ENCODE measurements at places on chromosomes 5 and 9.

- no peak for DNase-seq
Measured at GRCh38 chr9:95910023-95910707, 34.7 kb downstream of the ERCC6L2 start.

- no peak for DNase-seq
Measured at GRCh38 chr5:73983644-73984043, 357.6 kb downstream of the ARHGEF28 start.

- peak; percentile 56 for DNase-seq
Measured at GRCh38 chr5:158560170-158560569, 539.5 kb downstream of the EBF1 start.

DNA sequence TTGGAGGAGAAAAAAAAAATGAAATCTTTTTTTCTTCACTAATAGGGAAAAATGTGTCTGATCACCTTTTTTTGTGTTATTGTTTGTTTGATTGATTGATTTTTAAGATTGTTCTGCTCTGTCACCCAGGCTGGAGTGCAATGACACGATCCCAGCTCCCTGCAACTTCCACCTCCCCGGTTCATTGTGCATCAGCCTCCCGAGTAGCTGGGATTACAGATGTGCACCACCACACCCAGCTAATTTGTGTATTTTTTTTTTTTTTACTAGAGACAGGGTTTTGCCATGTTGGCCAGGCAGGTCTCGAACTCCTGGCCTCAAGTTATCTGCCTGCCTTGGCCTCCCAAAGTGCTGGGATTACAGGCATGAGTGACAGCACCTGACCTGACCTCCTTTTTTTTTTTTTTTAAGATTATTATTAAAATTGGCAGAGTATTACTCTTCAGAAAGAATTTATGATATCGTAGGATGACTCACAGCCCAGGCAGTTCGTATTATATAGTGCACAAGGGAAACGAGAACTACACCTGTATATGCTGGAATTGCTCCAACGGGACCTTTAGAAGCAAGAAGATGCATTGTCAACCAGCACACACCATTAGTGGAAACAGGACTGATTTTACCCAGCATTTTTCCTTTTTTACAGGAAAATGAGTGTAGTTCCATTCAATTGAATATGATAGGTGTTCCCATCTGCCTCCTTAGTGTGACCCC lies 27.7 kb downstream of the FUBP3 start:
- DNase-seq: no peak

- no peak for DNase-seq
Measured at GRCh38 chr9:8723195-8723594, 923.6 kb upstream of the DMAC1 start.

DNA sequence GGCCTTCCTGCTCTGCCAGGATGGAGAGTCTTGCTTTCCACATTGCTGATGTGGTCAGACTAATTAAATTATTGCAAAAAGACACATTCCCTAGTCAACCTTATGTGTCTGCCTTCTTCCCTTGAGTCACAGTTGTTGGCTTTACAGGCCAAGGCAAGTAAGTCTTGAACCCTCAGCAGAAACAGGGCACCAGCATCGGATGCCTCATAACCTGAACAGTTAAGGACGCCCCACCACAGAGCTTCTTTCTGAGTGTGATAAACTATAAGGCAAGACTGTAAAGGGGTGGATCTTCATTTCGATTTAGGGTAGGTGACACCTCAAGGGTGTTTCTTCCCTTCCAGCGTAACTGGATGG lies 670 bp upstream of the KIF2A start:
- no peak for DNase-seq

DNA sequence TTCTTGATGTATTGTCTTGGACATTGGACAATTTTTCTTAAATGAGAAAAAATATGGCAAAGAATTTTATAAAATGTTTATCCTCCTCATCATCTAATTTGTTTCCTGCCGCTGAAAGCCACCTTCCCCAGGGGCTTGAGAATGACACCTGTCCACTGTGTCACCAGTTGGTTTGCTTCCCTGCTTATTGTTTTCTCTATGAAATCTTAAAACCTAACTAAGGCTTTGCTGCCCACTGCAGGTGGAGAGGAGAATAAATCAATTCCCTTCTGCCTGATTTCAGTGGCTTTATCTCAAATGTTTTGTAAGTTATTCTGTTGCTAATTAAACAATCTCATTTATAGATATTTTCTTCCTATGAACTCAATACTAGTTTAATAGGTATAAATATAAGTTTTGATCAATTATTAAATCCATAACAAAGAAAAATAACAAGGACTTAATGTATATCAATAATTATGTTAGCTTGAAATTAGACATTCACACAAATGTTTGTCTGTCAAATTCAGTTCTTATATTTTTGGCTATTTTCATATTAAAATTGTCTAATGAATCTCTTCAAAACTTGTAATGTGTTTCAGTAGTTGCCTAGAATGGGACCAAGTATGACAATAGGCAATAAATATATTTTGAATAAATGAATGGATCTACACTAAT lies 822.5 kb downstream of the PTPRD start:
- no peak for DNase-seq

GRCh38 chr5:132489051-132489770 lies 1.4 kb downstream of the IRF1 start:
- no peak for DNase-seq

DNA sequence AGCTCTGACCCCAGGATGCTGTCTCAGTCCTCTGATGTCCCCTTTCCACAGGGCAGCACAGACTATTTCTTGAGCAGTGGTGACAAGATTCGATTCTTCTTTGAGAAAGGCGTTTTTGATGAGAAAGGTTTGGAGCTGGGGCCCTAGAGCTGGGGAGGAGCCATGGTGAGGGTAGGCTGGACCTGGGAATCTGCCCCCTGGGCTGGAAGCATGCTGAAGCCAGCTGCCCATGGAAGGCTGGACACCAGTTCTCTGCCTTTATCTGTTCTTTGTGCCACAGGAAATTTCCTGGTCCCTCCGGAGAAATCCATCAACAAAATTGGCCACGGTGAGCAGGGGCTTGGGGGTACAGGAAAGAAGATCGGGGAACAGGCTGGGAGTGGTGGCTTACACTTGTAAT lies 12.9 kb downstream of the PHYHD1 start:
- no peak for DNase-seq

DNA sequence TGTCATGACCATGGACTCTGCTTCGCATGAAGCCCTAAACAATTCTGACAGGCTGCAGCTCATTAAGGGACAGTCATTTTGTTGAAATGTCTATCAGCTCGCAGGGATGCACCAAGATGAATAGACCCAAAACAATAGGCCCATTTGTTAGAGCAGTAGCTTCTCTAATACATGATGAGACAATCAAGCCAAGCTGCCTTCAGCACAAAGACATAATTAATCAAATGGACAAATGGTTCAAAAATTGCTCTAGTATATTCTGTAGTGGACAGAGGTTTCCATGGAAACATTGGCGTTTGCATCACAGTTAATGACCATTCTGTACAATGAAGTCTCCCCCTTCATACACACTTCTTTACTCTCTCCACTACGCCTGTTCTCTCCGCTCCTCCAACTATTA lies 274.6 kb downstream of the ANXA1 start:
- no peak for DNase-seq

GRCh38 chr5:94698197-94698596 lies 79.7 kb downstream of the SLF1 start:
- DNase-seq: no peak

DNA sequence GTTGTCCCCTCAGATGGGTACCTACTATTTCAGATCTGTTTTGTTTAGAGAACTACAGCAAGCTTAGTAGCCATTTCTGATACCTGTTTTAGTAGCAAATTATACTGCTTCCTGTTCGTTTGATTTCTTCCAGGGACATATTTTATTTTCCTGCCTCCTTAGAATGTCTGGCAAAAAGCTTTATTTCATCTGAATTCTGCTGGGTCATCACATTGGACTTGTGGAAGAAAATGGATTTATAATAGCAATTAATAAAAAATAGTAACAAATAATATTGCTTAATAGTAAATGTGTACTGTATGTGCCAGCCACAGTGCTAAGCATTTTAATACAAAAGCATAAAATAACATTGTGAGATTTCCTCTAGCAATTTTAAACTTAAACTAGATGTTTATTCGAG lies 79.4 kb downstream of the SH3GL2 start:
- DNase-seq: no peak

GRCh38 chr5:98349251-98349989 lies 424.0 kb upstream of the RGMB start:
- DNase-seq: no peak

DNA sequence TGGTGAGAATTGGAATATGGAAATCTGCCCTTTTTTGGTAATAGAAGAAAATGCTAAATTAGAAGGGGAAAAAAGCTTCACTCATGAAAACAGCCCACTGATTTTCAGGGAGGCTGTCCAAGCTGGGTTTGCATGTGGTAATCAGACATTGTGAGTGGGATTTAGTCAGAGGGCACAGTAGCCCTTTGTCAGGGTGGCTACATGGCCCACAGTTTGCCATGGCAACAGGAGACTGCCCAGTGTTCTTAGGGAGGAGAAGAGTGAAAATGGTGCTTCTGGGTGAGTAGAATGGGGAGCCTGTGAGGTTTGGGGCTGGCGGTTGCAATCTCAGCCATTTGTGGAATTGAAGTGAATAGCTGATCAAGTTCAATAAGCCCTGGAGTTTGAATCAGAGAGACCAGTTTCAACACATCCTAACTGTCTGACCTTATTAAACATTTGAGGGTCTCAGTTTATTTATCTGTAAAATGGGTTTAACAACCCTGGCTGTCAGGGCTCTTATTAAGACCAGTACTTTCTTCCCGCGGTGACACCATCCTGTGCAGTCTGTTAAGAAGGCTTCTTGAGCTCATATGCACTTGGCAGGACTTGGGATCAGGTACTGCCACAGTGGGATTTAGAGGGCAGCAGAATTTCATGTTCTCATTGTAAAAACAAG lies 107.6 kb upstream of the TNC start:
- no peak for DNase-seq

GRCh38 chr9:2624051-2624682 lies 2.6 kb downstream of the VLDLR start:
- no peak for DNase-seq

GRCh38 chr9:134069480-134070399 lies 1.9 kb upstream of the BRD3 start:
- DNase-seq: no peak

GRCh38 chr9:99031319-99031718 lies 73.6 kb upstream of the TGFBR1 start:
- no peak for DNase-seq

GRCh38 chr5:180553530-180553929 lies 37.8 kb downstream of the SCGB3A1 start:
- DNase-seq: no peak

- DNase-seq: peak; percentile 64
Measured at GRCh38 chr5:77852514-77853352, 76.6 kb upstream of the TBCA start.

DNA sequence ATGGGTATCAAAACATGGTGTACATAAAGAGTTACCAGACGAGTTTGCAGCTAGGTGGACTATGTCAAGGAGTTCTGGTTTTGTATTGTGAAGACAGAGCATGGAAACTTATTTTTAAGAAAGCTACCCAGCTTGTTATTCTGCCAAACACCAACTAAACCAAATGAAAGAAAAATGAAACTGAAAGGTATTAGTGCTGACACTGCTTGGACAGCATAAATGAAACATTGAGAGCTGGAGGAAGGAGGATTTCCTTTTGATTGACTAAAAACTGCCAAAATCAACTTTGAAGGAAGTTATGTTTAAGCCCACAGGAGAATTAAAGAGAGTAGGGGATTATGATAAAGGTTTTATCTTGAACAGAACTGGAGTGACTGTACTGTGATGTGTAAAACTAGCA lies 766.2 kb downstream of the PTPRD start:
- no peak for DNase-seq

DNA sequence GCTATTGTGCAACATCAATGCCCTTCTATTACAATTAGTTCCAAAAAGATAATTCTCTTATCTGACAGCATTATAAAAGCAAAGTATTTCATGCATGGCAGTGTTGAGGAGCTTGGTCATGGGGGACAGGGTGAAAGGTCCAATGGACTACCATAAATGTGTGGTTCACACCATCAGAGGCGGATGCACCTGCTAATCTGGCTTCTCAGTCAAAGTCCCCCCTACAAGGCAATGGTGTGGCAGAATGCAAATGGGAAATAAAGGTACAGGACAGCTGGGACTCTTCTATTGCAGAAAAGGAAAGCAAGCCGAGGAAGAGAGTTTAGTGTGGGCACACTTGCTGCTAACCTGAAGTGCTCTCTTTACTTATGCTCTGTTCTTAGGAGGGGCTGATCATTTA lies 369.1 kb downstream of the NDUFS4 start:
- DNase-seq: no peak

- no peak for DNase-seq
Measured at GRCh38 chr9:137490532-137491186, 31.5 kb upstream of the NSMF start.

GRCh38 chr9:90188656-90189055 lies 454.0 kb downstream of the DIRAS2 start:
- DNase-seq: no peak

GRCh38 chr9:34328500-34328986 lies 525 bp downstream of the KIF24 start:
- DNase-seq: no peak

- peak; percentile 35 for DNase-seq
Measured at GRCh38 chr5:81749561-81750307, 1.2 kb downstream of the SSBP2 start.

GRCh38 chr9:110777876-110778215 lies 109.3 kb downstream of the MUSK start:
- no peak for DNase-seq

DNA sequence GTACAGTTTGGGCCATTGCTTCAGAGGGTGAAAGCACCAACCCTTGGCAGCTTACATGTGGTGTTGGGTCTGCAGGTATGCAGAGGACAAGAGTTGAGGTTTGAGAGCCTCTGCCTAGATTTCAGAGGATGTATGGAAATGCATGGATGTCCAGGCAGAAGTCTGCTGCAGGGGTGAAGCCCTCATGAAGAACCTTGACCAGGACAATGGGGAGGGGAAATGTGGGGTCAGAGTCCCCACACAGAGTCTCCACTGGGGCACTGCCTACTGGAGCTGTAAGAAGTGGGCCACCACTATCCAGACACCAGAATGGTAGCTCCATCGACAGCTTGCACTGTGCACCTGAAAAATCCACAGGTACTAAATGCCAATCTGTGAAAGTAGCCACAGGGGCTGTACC lies 113.6 kb upstream of the SPATA31C2 start:
- DNase-seq: no peak

DNA sequence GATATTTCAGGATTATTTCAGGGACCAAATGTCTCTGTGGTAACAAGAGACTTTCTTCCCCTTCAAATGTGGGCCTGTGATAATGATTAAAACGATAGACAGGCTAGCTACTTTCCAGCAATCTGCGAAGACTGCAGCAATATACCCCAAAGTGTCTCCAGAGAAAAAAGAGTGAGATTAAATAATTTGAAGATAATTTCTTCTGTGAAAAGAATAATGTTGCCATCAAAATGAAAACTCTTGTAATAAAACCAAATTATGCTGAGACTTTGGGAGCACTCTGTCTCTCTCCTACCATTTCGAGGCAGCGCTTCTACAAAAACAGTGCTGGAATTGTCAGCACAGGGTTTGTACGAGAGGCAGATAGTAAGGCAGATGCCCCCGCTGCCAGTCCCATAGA lies 104.2 kb upstream of the SPOCK1 start:
- no peak for DNase-seq
